ENCODE measurements at places on chromosomes 11 and 22.

DNA sequence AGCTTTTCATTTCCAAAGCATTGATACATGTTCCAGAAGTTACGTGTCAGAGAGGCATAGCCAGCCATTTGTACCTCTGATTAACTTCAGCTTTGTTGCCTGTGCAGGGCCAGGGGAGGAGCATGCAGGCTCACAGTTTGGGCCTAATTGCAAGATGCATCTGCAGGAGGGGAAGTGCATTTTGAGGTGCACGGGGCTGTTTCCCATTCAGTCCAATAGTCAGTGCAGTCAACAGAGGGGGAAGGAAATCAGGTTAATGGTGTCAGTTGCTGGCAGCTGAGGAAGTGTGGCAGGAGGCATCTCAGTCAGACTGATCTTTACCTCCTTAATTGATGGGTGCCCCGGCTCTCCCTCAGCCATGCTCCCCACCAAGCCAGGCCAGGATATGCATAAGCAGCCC lies 39.3 kb downstream of the ABCC8 start:
- no peak for DNase-seq

DNA sequence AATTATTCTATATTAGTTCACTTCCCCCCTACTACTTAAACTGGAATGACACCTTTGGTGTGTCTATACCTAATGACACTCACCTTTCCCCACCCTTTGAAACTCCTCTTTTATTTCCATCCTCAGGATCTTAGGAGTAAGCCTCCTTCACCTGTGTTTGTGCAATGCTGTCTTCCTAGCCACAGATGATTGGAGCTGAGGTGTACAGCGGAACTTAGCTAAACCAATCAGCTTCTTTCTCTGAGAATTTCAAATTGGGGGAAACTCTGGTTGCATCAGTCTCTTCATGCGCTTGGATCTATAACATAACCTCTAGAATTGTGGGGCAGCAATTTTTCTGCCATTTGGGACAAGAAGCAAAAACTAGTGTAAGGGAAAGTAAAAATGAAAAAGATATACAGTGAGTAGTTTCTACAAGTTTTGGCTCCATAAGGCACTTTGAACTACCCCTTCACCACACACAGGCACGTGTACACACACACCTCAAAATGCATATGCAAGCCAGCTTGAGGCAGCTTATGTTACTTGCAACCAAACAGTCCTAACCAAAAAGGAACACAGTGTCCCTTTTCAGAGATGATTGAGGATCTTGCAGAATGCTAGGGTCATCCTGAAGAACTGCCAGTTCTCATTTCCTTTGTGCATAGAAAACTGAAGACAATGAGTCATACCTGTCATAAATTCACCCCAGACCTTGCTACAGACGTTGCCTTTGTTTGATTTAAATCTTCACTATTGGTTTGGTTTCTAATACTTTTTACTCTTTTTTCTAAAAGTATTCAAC lies 36.0 kb upstream of the LDLRAD3 start:
- no peak for DNase-seq

DNA sequence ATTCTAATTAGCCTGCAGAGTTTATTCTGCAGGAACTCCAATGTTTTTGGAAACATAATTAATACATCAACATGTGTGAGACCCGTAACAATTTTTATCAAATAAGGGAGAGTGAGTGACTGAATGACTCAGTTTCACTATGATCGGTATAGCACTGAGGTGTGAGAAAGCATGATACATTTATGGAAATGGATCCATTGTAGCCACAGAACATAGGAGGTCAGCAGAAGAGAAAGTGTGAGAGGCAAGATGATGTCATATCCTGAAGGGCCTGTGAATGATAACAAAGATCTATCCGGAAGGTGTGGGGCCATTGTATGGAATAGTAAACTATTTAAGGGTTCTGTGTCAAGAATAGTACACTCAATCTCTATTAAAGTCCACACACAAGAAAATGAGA lies 1406.1 kb upstream of the TENM4 start:
- no peak for DNase-seq

GRCh38 chr11:75493626-75494025 lies 32.1 kb downstream of the GDPD5 start:
- no peak for DNase-seq

- DNase-seq, result no peak
These were observed 107.3 kb upstream of the FGF3 start for GRCh38 chr11:69926376-69927050.

GRCh38 chr22:31585161-31585859 lies 76.7 kb downstream of the PISD start:
- DNase-seq, result no peak

- DNase-seq, result no peak
These were observed 27.5 kb upstream of the HIKESHI start for GRCh38 chr11:86274503-86274902.

- DNase-seq, result no peak
These were observed 44.8 kb upstream of the MYO18B start for GRCh38 chr22:25697181-25697664.

- no peak for DNase-seq
These were observed 3.4 kb downstream of the CTNND1 start for GRCh38 chr11:57764972-57765371.

DNA sequence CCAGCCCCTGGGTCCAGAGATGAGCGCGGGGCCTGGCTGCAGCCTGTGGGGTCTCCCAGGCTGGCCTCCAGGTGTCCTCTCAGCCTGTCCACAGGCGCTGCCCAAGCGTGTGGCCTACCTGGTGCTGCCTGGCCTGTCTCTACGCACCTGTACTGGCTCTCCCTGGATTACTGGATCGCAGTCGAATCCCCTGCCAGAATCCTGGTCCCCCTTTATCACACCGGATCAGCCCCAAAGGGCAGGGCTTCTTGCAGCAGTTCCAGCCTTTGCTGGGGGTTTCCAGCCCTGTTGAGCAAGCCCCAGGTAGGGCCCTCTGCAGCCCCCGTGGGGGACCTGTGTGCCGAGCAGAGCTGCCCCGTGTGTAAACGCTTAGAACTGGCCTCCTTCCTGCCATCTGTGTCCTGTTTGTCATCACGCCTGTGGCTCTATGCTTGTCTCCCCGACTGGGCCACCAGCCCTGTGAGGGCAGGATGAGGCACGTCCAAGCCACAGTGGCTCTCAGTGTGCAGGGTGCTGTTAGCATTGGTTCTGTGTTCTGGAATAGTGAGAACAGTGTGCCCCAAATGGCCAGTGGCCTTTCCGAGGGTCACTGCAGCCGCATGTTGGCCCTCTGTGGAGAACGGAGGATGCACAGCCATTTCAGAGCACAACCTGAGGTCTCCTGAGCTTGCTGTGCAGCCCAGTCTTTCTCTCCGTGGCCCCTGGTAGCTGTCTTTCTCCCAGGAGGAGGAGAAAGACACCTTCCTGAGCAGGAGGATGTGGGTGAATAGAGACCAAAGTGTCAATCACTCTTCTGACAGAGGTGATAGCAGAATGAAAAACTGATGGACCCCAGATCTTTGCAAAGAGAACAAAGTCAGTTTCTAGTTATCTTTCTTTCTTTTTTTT lies 13.9 kb upstream of the TXNRD2 start:
- no peak for DNase-seq

DNA sequence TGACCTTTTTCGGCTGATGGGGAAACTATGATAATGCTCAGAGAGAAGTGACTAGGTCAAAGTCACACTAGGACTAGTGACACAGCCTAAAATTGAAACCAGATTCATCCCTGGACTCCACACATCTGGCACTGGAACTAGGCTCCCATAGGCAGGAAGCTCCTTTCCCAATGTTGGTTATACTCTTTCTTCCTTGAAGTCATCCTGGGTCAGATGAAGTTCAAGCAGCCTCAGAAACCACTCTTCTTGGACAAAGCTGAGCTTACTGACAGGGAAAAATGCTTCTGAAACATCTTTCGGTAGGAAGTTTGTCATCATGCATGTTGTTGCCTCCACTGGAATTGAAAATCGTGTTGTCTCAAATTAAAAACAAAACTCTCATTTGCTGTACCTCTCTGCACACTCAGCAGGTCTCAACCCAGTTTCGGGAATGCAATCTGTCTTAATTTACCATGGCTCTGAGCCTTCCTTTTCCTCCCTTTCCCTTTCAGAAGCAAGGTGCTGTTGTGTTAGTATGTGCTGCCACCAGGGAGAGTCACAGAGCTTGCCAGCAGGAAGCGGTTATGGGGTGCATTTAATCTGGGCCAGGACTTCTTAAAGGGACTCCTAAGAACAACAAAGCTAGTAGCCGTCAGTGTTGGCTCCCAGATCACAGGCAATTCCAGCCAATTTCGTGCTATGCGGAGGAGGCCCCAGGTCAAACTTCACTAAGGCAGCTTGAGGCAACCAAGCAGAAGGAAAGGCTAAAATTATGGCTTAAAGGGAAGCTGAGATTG lies 384.8 kb downstream of the TENM4 start:
- DNase-seq, result no peak

DNA sequence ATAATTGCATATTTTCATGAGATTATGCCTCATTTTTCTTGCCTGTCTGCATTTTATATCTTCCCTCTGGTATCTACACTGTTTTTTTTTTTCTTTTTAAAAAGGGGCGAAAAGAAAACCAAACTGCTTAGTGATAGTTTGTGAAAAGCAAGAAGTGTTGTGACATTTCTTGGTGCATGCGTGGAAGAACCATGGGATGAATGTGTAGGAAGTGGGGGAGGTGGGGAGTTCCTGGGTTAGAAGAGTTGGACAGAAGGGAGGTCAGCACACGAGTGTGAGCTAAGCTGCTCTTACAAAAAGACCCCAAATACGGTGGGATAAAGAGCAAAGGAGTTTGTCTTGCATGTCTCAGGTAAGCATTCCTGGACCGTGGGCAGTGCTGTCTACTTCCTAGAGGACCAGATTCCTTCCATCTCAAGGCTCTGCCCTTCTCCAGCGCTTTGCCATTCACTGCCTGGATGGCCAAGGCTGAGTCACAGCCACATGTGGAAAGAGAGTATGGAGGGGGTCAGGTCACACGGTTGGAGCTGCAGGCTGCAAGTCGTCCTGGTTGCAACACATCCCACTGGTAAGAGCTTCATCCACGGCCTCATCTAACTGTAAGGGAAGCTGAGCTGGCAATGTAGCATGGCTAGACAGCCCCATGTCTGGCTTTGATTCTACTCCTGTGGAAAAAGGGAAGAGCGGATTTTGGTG lies 300.6 kb downstream of the DDX10 start:
- no peak for DNase-seq

GRCh38 chr22:29089507-29089906 lies 16.7 kb downstream of the KREMEN1 start:
- no peak for DNase-seq

DNA sequence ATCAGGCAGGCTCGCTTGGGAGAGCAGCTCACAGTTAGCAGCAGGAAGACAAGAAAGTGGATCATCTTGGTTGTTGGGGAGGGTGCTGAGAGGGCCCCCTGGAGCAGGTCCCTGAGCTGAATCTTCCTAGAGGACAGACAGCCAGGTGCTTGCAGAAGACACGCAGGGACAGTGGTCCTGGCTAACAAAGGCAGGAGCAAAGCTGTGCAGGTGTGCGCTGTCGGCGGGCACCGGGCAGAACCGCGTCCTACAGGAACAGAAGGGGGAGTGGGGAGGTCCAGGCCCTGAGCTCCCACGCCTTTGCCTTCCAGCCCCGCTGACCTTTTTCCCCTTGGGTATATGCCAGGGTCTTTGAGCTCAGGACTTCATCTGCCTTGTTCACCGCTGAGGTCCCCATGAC lies 30.1 kb upstream of the PARVB start:
- DNase-seq, result no peak

GRCh38 chr11:122048401-122048800 lies 67.6 kb downstream of the BLID start:
- no peak for DNase-seq

DNA sequence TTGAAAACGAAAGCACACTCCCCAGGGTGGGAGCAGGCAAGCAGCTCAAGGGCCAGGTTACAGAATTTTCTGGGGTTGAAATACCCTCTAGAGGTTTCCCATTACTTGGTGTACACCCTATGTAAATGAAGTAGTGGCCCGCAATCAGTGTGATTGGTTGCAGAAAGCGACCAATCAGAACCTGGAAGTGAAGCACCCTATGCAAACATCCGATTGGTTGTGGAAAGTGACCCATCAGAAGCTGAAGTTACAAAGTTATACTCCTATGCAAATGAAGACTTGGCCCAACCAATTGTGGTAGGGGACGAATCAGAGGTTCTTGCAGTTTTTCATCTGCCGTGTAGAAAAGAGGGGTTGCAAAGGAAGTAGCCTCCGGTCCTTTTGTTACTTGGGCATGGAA lies 19.2 kb downstream of the PRR5 start:
- no peak for DNase-seq

DNA sequence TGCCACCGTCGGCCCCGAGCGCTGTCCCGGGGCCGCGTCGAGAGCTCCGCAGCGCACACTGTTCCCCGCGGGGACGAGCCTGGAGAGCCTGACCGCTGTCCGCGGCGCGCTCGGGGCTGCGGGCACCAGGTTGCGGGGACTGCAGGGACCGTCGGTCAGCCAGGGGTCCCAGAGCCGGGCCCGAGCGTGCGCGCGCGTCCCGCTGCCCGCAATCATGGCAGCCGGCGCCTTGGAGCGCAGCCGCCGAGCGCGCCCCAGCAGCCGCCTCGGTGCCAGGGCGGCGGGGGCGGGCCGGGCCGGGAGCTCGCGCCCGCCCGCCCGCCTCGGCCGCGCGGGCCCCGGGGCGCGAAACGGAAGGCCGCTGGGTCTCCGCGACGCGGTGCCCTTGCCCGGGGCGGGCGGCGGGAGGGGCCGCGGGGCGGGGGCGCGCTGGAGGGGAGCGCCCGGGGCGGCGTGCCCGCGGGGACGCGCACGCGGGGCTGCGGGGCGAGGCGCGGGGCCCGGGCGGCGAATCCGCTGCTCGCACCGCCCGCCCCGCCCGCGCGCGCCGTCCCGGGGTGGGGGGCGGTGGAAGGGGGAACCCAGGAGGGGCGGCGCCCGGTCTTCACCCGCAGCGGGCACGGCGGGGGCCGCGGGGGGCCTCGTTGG lies 79.4 kb upstream of the PPARA start:
- DNase-seq, result no peak

- DNase-seq, result no peak
These were observed 143.9 kb downstream of the INSC start for GRCh38 chr11:15258433-15259165.

- DNase-seq, result no peak
These were observed 3.1 kb downstream of the MAPK8IP2 start for GRCh38 chr22:50603511-50604255.

GRCh38 chr22:17874231-17874905 lies 100.1 kb upstream of the BID start:
- DNase-seq, result no peak

GRCh38 chr11:115256397-115257197 lies 247.6 kb downstream of the CADM1 start:
- no peak for DNase-seq

GRCh38 chr11:69013009-69013951 lies at the start of gene MRGPRF:
MRGPRF (minus strand) TSS chr11:69013246; CDS start chr11:69009901, 3,345 bp downstream.
- no peak for DNase-seq

GRCh38 chr11:20243974-20244373 lies 83.7 kb upstream of the DBX1 start:
- DNase-seq, result no peak

DNA sequence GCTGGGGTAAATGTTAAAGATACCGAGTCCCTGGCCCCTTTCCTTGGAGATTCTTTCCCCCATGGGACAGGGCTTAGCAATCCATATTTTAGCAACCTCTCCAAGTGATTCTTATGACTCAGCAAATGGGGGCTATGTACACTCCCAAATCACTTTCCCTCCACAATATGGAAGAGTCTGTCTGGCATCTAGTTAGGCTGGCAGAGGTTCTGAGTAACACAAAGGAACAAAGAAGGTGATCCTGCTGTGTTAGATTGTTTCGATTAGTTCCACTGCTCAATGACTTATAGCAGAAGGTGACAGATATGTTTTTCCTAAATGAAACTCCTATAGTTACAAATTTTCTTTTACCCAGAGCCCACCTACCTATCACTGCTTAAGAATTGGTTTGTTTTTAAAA lies 154.0 kb upstream of the SYT13 start:
- no peak for DNase-seq

GRCh38 chr11:130499828-130500227 lies 51.4 kb downstream of the ADAMTS15 start:
- no peak for DNase-seq

All from stimulated activated CD8-positive, alpha-beta memory T cell treated with anti-CD3 and anti-CD28 coated beads, Interleukin-4, amount 100 ng/mL, for 24 hours (primary cell).